ENCODE measurements at places on chromosomes 2 and 18.

DNA sequence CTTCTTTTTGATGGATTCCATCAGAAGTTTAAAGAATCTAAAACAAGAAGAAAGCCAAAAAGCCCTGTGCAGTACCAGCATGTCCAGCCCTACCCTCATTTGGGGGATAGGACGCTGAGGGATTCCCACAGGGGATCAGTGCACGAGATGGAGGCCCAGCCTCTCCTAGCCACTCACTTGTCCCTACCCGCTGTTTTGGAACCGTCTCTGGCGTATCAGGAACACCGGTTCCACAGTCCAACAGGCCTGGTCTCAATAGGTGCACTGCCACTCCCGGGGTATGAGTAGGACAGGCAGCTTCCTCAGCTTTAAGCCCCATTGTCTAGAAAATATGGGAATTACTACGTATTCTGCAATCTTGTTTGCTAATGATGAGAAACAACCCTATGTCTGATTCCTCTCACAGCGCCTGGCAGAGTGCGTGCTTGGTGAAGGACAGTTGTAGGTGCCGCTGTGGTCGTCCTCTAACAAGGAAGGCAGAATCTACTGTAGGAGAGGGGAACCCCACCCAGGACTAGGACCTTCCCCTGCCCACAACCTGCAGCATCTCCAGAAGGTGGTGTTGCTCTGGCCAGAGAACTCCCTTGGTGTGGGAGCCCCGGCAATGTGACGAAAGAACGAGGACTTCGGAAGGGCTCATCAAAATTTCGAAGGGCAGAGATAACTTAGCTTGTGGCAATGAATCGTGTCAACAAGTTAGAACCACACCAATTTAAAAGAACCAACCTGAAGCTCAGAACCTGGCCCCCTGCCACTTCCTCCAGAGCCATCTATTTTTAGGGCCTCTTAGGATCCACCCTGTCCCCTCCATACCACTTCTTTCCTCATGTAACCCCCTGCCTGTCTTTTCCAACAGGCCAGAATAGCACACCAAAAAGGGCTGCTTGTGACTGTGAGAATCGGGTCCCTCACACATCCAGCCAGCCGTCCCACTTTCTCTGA is 71.7 kb downstream of the POLR1A start:
- no peak for ATAC-seq

DNA sequence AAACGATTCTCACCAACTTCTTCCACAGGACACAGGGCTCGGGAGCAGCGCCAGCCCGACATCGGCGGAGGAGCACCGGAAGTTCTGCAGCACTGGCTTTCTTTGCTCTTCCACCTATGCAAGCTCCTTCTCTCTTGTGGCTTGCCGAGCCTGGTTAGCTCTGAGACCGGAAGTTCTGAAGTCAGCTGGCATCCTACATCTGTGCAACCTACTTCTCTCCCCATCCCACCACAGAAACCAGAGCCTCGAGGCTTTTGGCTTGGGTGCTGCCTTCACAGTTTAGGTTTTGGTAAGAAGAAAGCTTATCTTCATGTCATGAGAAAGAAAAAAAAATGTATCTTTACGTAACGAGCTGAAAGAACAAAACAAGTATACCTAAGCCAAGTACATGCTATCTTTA is 111.7 kb downstream of the ANKRD44 start:
- ATAC-seq = no peak

GRCh38 chr2:238919307-238919706 is 71.4 kb downstream of the TWIST2 start:
- ATAC-seq = no peak

- no peak for ATAC-seq
Measured at GRCh38 chr2:145203891-145204290, 684.0 kb upstream of the ZEB2 start.

GRCh38 chr2:128779301-128780095 is 460.8 kb upstream of the HS6ST1 start:
- ATAC-seq = no peak

- peak; percentile 85 for ATAC-seq
Measured at GRCh38 chr18:6714010-6714409, 15.5 kb upstream of the ARHGAP28 start.

DNA sequence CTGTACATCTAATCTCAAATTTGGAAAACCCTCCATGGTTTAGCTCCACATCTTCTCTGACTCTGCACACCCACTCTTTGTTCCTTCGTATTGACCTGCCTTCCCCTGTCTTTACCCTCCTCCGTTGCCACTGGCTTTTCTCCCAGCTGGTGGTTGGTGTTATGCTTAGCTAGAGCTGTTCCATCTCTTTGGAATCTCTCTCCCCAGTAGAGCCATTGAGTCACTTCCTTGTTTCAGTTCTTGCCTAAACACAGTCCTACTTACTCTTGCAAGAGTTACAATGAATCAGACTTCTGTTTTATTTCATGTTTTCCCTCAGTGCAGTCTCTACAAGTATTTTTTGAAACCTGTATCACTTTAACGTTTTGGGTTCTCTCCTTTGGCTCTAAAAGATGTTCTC is 263.9 kb downstream of the LTBP1 start:
- peak; percentile 86 for ATAC-seq

DNA sequence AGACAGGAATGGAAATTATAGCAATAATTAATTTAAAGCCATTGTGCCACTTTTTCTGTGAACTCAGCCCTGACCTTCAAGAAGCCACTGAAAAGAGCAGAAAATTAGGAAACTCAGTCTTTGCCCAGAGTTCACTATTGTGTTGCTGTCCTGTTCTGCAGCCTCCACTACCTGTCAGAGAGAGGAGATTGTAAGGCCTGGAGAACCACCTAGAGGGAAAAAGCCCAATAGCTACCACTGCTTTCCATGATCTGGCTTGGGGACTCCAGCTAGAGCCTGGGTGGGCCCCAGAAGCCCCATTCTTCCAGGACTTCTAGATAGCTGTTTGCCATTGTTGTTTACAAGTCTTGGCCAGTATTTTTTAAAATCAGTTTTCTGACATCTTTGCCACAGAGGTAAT is 176.1 kb upstream of the KLF7 start:
- no peak for ATAC-seq

GRCh38 chr18:10453261-10453805 is 1.1 kb upstream of the APCDD1 start:
- no peak for ATAC-seq

- ATAC-seq = no peak
Measured at GRCh38 chr2:163748420-163748819, 12.6 kb upstream of the FIGN start.

DNA sequence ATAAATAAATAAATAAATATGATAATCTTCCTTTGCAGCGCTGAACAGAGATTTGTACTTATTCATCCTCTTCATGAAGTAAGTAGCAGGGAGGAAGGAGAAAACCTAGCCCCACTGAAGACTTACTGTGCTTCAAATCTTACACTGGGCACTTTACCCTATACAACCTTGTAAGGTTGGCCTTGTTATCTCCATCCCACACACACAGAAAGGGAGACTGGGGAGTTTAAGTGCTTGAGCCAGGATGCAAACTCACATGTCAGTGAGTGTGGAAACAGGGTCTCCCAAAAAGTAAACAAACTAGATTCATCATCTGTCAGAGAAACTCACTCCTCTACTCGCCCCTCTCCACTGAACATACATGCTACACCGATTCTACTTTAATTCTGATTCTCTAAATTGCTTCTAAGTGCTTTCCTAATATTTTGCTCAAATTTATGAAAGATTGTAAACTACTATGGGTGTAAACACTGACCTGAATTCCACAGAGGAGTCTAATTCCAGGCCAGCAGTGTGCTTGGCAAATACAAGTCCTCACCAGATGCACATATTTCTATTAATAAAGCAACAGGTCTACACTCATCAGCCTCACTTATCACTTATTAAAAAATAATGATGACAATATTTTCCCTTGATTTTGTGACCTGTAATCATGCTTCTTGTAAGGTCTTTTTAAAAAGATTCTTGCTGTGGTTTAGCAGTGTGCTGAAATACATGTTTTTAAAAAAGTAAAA is 155.5 kb downstream of the TCF4 start:
- no peak for ATAC-seq

DNA sequence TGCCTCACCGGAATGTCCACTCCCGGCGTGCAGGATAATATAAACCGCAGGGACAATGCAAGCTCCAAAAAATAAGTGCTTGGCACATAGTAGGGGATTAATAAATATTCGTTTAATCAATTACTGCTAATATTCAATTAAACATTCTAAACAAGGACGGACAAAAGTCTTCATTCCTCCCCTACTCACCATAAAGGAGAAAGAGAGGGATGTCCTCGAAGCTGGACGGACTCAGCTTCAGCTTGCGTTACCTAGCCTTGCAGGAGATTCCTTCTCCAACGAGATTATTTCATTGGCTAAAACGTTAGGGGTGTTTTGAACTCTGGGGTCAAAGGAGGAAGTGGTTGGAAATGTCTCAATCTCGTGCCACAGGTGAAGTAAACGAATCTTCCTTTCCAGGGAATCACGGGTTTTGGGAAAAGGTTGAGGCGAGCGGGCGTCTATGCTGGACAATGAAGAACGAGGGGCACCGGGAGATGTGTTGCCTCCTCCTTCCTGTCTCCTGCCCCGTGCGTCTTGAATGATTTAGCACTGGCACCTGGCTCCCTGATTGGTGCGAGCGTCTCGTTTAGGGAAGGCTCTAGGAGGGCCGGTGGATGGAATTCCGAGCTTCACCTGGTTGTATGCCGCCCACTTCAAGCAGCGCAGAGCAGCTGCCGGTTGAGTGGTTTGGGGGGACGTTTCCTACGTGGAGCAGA is 2.0 kb upstream of the GAD1 start:
- ATAC-seq = no peak

DNA sequence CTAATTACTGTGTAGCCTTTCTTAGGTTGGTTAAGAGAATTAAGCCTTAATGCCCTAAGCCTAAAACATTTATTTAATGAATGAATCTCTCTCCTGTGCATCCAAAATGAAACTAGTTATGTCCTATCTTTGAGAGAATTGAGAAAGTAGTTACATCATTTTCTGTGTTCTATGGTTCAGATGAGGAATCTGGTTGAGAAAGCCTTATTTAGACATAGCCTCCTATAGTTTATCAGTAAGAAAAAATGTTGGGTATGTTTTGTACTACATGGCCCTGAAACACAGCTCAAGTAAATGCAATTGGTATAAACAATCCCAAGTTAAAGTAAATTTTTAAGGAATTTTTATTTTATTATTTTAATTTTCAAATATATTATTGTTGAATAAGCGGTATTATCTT is 25.9 kb upstream of the RAMP1 start:
- ATAC-seq = no peak

DNA sequence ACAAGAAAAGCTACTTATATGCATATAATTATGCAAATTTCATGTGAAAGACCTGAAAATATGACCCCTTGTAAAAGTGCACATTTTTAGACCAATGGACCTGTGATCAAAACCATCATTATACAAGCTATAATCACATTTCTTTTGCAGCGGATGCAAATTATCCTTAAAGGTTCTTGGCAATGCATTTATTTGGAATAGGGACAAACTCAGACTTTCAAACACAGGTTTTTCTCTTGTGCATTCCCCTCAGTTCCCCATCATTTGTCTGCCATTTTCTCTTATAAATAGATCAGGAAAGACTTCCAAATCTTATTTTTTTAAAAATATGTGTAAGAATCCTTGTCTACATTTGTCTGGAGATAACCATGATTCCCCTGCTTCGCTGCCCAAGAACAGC is 954.2 kb upstream of the NRXN1 start:
- ATAC-seq = no peak

DNA sequence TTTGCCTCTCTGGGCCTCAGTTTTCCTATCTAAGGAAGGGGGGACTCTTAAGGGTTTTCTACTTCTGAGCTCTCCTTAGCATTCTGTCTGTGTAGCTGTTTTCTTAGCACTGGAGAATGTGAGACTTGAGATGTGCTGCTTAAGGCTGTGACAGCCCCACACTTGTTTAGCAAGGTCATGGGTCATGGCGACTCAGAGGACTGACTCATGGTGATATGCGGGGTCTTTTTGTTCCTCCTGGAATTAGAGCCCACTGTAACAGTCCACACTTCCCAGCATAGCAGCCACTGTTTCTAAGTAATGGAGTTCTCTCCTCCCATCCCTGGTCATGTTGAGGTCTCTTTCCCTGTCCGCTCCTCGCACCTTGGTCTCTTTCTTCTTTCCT is 4.1 kb upstream of the LPIN1 start:
- ATAC-seq = no peak

DNA sequence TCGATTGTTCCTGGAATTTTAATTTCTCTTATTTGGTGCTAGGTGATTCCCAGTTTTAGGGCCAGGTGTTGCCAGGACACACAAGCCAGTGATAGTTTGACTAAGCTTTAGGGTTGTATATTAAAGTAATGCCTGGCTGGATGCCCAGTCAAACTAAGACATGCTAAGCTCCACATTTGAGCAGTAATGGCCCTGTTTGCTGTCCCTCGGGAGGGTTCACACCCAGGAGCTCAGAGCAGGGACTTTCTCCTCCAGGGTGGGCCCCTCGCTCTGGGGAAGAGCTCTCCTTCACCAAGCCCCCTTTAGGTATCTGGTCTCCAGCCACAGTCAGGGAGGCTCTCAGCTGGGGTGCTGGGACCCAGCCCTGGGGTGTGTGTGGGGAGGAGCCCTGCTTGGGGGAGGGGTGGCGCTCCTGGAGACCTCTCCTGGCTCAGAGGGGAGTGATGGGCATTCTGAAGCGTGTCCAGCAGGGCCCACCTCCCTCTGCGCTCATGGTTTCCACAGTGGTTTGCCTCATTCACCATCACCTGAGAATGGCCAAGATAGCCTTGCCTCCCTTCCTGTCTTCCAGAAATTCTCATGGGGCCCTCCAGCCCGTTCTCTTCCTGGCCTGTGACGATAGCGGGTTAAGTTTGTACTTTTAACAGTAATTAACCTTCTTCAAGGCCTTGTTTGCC is 31.7 kb downstream of the INPP4A start:
- ATAC-seq = no peak

Measured in SK-N-SH treated with all-trans-retinoic acid at 6 μM for 48 hours (cell line).